ENCODE measurements at places on chromosomes 7 and 10.

GRCh38 chr7:46133751-46134150 is 212.7 kb upstream of the IGFBP3 start:
- DNase-seq: no peak

GRCh38 chr10:102113261-102113955 is 6.8 kb downstream of the LDB1 start:
- no peak for DNase-seq

GRCh38 chr10:67401711-67402110 is 294.3 kb downstream of the CTNNA3 start:
- no peak for DNase-seq

- DNase-seq: no peak
Measured at GRCh38 chr10:89633484-89633883, 11.6 kb downstream of the PANK1 start.

- DNase-seq: no peak
Measured at GRCh38 chr7:107957436-107957835, 45.5 kb downstream of the LAMB1 start.

- no peak for DNase-seq
Measured at GRCh38 chr7:115122388-115122787, 200.5 kb downstream of the MDFIC start.

- no peak for DNase-seq
Measured at GRCh38 chr7:7565018-7565680, 1.5 kb upstream of the MIOS start.
